ENCODE measurements at places on chromosomes 16 and 17. TPM values are rescaled to one million over a fixed set of nuclear protein-coding genes. Genes with fewer than 3 reads are reported as not detected.

DNA sequence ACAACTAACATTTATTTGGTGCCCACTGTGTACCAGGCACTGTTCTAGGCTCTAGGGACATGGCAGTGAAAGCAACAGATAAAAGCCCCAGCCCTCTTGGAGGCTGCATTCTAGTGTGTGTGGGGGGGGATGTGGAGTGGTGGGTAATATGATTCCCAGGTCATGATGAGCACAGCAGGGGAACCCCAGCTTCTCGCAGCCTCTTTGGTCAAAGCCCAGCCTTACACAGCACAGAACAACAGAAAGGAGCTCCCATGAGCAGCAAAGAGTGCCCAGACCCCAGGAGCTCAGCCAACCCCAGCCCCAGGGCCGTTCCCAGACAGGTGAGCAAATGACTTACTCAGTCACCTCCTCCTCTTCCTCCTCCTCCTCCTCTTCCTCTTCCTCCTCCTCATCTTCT, 21.9 kb downstream of the CNGB1 start:
- no peak for DNase-seq

DNA sequence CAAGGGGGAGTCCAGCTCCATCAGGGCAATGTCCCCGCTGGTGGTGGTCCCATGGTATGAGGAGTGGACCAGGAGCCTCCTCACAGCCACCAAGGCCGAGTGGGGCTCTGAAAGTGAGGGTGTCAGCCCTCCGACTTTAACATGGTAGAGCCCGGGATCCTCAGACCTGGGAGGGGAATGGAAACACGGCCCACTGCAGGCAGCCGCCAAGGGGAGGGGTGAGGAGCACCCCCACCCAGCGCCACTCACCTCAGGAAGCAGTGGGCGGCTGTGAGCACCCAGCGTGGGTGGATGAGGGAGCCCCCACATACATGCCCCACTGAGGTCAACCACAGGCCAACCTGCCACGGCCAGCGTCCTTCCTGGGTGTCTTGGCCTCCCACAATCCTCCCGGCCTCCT, 10.8 kb downstream of the ZG16B start:
- DNase-seq: no peak

Gene ZG16B
- total RNA-seq: not detected

DNA sequence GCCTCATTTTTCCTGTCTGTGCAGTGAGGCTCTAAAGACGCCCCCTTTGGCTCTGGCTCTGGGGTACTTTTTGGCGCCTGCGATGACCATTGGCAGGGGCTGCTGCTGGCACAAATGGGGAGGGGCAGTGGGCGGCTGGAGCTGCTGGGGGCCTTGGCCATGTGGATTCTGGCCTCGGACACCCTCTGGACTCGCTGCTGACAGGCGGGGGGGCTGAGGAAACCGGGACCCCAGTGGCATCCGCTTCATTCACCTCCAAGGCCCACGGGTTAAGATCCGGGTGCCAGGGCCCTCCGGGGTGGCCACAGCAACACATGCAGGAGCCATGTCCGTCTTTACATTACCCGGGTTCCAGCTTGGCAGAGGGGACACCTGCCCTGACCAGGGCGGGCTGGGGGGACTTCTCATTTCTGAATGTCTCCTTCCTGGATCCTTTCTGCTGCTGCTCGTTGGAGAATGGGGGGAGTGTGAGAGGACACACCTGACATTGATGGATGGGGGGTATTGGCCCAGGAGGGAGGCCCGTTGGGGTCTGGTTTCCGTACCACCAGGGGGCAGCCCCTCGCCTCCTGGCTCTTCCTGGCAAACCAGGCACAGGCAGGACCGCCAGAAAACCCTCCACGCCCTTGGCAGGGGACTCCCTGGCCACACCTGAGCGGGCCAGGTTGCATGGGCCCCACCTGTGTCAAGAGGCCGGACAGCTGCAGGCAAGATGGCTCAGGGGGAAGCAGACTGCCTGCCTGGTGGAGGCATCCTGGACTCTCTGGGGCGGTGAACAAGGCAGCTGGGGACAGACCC, 21.8 kb downstream of the GSE1 start:
- DNase-seq: peak; percentile 52

DNA sequence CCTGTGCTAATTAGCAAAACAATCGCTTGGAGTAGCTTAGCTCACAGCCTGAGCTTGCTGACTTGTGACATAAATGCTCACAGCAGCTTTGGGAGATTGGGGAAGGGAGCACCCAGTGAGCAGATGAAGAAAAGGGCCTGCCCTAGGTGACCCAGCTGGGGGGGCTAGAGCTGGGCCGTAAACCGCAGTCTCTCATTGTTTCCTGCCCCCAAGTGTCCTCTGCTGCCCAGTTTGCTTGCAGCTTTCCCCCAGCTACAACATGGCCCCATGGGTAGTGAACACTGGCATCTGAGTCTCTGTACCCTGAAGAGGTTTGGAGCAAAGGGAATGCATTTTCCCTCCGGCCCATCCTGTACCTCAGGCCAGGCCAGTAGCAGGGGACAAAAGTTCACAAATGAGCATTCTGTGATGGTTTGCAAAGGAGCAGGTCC, 349.4 kb downstream of the SLC39A11 start:
- peak; percentile 60 for DNase-seq

Gene OTOP2
- total RNA-seq: not detected

Gene CMTM1
- total RNA-seq: 2.6 TPM

Gene ICAM2
- total RNA-seq: 0.35 TPM

Gene ZP2
- not detected for total RNA-seq

- DNase-seq: no peak
Measured at GRCh38 chr17:13491916-13492736, 109.6 kb downstream of the HS3ST3A1 start.

Gene CAPNS2
- total RNA-seq: 0.29 TPM

Gene ABCC12
- total RNA-seq: not detected

Gene TMC7
- total RNA-seq: 4.3 TPM

DNA sequence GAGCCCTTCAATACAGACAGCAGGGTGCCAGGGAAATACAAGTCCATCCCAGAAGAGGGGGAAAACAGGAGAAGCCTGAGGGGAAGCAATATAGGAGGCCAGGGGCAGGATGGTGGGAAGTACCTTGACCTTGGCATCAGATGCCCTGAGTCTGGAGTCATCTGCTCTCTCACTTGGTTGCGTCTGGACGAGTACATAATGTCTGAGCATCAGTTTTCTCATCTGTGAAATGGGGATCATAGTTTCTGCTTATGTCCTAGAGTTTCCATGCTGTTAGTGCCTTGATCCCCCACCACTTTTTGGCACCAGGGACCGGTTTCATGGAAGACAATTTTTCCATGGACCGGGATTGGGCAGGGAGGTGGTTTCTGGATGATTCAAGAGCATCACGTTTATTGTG, 2.3 kb downstream of the STAT5A start:
- DNase-seq: peak; percentile 16

DNA sequence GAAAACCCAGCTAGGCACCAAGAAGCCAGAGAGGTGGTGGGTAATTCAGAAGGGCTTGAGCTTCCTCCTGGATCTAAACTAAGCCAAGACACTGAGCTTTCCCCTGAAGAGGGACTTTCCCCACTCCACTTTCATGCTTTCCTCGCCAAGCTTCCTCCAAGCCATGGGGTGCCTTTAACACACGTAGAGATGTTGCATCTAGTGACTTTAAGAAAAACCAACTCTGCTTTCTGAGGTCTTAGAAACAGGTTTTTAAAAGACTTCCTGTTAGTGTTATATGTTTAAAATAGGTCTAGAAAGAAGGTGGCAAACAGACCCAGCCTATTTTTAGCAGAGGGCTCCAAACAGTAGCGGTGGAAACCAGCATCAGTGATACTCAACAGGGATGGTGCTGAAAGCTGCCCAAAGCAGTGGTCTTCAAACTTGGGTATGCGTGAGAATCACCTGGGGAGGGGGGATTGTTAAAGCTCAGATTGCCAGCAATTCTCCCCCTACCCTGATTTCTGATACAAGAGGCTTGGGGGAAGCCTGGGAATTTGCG, 585.6 kb downstream of the CDH13 start:
- no peak for DNase-seq

Gene CEP95
- 61.9 TPM for total RNA-seq

DNA sequence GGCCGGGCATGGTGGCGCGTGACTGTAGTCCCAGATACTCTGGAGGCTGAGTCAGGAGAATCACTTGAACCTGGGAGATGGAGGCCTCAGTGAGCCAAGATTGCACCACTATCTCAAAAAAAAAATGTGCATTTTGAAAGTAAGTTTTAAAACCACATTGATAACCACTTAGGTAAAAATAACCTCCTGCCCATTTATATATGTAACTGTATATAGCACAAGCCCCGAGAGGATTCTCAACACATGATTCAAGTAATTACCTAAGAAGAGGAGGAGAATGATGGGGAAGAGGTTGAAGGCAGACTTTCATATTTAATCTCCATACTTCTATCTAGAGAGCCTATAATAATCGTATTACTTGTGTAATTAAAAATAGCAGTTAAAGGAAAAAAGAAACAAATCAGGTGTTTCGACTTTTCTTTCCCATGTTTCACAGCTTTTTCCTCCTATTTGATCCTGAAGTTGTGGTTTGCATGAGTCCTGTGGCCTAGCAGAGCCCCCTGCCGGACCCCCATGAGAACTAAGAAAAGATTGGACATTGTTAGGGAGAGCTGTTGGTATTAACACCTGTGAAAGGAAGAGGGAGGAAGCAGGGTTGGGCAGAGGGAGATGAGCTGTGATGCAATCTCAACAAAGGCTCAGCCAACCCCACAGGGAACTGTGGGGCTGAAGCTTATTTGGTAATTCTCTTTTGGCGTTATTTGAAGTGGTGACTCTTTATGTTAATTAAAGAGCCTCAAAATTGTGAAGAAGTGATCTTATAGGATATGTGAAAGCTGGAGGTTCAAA, 22.1 kb downstream of the PMFBP1 start:
- DNase-seq: peak; percentile 59

Gene PTGES3L
- 4.0 TPM for total RNA-seq

DNA sequence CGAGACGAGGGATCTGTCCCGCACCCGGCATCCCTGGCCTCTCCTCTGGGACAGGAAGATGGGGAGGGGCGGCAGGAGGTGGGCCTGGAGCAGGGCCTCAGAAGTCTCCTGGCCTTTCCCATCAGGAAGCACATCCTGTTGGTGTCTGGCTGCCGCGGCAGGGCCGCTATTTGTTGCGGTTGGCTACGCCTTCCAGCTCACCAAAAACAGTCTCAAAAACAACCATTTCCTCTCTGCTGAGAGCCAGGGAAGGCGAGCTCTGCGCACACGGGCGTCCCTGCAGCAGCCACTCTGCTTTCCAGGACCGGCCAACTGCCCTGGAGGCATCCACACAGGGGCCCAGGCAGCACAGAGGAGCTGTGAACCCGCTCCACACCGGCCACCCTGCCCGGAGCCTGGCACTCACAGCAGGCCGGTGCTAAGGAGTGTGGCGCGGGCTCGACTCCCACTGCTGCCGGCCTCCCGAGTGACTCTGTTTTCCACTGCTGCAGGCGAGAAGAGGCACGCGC, at the start of gene TMEM204:
Gene TMEM204, plus strand, starts transcription at position 224 of the 509 bp plus-strand sequence. CDS start 610 bp downstream, outside the sequence.
- no peak for DNase-seq

- DNase-seq: no peak
Measured at GRCh38 chr17:66749217-66749832, 85.6 kb upstream of the CACNG5 start.

Gene HP
- total RNA-seq: not detected

DNA sequence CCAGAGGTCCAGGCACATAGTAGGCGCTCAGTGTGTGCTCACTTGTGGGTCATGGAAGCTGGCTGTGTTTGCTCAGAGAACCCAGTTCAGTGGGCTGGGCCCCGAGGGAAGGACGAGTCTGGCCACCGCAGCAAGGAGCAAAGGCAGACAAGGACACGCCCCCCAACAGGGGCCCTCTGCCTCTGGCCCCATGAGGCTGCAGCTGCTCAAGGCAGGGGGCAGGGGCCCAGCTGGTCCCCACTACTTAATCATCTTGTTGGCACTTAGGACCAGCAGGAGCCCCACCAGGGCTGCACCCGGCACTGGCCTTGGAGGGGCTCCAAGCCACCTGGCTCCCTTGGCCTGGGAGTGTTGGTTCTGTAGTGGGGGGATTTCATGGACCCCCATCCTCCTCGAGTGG, 16.1 kb downstream of the KCNJ12 start:
- DNase-seq: no peak

Gene TMEM101
- total RNA-seq: 18.6 TPM

DNA sequence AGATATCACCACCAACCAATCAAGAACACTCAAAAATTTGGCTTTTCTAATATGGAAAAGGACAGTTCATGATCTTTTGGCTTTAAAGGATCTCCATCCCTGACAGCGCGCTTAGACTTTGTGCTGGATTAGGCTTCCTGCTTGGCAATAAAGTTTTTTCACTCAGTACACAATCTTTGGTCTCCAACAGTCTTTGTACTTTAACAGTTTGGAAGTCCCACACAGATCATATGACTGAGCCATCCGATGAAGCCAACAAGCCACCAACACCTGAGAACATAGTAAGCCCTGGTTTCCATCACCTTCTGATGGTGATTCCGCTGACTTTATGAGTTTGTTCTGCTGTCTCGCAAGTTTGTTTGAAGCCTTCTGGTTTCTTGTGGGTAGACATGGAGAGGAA, 34.3 kb downstream of the SMURF2 start:
- DNase-seq: no peak

Gene CMTR2
- total RNA-seq: 15.5 TPM

Gene EVPL
- 0.53 TPM for total RNA-seq

DNA sequence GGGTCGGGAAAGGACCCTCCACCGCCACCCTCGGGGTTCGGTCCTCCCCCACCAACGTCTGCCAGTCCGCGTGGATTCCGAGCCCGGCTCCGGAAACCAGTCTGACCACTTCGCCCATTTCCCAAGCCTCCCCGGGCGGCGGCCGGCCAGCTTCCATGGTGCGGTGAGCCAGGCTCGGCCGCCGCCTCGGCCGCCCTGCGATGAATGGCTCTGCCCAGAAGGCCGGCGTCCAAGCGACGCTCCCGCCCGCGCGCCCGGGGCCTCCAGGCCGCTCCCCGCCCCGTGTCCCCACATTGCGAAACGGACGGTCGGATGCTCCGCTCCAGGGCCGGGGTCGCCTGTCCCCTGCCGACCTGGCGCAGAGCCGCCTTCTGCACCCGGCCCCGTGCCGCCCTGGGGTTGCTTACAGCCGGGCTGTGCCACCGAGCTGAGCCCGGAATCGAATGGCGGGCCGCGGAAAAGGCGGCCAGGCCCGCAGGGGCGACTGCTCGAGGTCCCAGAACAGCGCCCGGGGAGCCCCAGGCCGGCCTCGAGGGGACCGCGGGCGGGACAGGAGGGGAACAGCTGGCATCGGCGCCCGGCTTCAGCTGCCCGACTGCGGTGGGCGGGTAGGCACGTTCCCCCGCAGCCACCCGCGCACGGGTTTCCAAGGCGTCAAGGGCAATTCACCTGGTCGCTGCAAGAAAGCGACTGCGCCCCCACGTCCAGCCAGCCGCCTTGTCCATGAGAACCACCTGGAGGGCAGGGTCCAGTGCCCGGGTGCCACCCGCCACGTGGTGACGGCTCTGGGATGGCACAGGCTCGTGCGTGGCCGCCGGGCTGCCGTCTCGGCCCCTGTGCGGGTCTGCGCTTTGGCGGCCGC, 18.3 kb upstream of the CBX8 start:
- DNase-seq: peak; percentile 68

Gene HBA1
- 7.2 TPM for total RNA-seq
